Effector memory CD4-positive, alpha-beta T cell (primary cell): ENCODE measurements at places on chromosomes 4 and X.

DNA sequence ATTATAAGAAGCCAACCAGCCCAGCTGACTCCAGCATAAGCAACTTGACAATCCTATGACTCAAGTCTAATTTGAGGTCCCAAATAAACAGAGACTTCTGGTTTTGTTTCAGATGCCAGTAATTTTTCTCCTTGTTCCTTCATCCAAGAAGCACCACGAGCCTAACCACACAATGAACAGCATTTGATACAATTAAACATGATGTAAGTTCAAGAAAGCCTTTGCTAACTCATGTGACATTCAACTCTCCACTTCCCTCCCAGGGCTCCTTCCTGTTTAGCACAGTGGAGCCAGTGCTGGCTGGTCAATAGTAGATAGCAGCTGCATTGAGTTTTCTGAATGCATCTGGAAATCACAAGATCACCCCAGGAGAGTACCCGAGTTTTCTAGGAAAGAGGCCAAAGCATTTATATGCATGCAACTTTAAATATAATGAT, 206.3 kb downstream of the ARHGAP24 start:
- DNase-seq, result no peak

DNA sequence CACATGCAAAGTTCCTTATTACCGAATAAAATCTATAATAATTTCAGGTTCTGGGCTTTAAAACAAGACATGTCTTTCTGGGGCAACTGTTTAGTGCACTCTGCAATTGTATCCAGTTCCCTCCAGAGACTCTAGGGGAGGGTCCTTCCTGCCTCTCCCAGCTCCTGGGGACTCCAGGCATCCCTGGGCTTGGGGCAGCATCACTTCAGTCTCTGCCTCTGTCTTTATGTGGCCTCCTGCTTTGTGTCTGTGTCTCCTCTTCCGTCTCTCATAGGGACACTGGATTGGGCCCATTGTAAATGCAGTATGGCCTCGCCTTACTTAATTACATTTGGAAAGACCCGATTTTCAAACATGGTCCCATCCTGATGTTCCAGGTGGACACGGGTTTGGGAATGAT, 10.9 kb upstream of the ASMTL start:
- no peak for DNase-seq

DNA sequence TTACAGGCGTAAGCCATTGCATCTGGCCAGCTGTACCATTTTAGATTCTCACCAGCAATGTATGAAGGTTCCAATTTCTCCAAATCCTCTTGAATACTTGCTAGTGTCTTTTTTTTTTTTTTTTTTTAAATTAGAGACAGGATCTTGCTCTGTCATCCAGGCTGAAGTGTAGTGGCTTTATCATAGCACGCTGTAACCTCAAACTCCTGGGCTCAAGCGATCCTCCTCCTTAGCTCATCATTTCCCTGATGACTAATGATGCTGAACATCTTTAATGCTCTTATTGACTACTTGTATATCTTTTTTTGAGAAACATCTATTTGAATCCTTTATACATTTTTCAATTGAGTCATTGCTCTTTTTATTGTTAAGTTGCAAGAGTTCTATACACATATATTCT, 40.3 kb downstream of the HDAC8 start:
- DNase-seq, result no peak

DNA sequence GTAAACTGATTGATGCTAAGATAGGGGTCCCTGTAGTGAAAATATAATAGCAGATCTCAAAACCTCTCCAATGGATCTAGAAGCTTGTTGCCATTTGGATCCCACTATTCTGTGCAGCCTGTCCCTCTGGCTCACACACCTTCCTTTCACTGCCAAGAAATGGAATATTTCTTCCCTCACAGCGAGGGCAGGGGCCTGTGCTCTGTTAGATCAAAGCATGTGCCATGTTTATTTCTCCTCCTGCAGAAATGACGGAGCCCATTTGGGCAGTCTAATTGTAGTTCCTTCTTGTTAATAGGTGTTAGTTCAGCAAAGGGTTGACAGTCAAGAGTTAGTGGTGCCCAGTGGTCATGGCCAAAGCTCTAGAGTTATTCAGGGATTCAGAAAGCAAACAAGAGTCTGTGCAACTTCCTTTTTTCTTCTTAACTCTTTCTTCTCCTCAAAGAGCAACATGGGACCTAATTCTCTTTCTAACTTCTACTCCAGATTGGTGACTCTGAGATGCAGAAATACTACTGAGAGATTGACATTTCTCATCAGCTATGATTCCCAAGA, 106.8 kb downstream of the STOX2 start:
- no peak for DNase-seq

GRCh38 chrX:133834771-133835170, 150.6 kb downstream of the GPC3 start:
- no peak for DNase-seq

DNA sequence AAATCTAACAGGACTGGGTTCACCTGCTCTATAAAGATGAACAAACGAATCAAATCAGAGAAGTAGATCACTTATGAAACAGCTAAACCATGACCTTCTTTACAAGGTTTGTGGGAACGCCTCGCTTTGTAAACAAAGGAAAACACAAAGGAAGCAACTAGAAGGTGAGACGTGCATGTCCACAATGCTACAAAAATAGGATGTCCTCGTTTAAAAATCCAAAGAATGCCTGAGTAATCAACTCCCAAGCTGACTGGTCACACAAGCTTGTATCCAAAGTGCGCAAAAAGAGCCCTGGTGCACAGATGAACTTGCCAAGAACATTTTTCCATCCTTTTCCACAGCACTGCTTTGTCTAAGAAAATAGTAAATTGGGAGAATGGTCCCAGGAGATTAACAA, 6.3 kb upstream of the SH3KBP1 start:
- no peak for DNase-seq
